ENCODE measurements at places on chromosomes 11 and 22.

- DNase-seq: no peak
Observed at GRCh38 chr22:50718352-50718709, 19.7 kb upstream of the ACR start.

- no peak for DNase-seq
Observed at GRCh38 chr11:75398906-75399305, 412 bp upstream of the RPS3 start.

GRCh38 chr11:60899046-60899936, 7.1 kb downstream of the PRPF19 start:
- DNase-seq: no peak

- DNase-seq: no peak
Observed at GRCh38 chr11:62556875-62557631, 10.4 kb upstream of the AHNAK start.

DNA sequence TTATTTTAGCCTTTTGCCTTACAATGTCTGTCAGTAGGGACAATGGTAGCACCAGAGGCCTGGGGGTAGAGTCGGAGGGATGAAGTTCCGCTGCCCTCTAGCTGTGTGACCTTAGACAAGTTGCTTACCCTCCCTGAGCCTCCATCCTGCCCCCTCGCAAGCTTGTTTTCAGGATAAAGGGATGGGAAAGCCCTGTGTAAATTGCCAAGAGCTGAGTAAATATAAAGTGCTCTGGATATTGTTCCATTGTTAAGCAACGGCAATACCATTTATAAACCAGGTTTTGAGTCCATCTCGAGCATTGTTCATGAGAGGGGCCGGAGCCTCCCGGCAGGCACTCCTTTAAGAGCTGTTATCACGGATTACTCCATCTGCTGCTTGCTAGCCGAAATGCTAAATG, 72.9 kb downstream of the ZBTB16 start:
- no peak for DNase-seq

- DNase-seq: no peak
Observed at GRCh38 chr11:83249972-83250593, 36.1 kb downstream of the CCDC90B start.

DNA sequence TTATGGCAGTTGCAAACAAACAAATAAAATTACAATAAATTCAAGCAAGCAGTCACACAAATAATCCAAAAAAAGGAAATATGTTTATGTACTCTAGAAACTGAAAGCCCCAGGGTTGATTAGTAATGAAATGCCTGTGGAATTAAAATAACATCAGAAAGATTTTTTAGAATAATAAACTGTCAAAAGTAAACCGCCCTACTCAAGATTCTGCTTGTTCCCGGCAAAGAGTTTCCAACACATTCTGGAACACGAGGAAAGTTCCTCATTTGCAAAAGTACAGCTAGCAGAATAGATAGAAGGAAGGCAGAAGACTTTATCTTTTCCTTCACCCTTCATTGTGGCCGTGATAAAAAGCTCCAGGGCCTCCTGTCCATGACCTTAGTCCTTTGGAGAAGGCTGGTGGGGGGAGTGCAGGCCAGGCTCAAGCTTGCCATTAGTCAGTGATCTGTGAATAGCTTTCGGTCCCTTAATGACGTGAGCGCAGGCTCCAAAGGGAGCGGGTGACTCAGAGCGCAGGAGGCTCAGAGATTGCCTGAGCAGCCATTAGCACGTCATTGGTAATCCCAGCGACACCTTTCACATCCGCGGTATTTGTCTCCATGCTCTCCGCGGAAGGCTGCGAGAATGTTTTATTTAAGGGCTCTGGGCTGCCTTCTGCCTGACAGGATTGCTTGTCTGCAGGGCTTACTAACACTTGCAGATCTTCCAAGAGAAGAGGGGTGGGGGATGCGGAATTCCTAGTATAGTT, 458.3 kb downstream of the METTL15 start:
- no peak for DNase-seq

DNA sequence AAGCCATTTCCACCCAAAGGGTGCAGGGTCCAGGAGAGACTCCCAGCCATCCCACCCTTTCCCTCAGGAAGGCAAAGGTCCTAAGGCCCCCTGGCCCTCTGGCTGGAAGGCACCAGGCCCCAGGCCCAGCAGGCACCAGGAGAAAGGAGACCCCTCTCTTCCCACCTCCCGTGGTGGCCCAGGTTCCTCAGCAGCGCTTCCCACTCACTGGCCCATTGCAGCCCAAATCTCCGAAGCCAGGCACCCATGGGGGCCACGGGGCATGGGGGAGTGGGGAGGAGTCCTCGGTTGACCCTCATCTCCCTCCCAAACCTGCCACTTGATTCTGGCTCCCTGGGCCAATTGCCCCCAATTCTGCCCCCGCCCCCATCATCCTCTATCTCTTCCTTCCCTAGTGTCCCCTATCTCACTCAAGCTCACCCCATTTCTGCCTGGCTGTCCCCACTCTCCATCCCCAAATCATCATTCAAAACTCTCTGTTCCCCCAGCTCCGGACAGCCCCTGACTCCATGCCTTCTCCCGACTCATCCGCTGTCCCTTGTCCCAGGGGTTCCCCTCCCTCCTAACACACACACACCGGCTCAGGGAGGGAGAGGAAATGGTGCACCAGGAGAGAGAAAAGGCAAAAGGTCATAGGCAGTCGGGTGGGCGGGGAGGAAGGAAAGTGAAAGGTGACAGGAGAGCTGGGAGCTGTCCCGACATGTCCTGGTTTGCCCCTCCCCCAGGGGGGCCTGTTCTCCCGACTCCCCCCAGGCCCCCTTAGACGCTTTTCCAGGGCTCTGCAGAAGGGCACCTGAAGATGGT, 1.2 kb downstream of the LIF start:
- no peak for DNase-seq

DNA sequence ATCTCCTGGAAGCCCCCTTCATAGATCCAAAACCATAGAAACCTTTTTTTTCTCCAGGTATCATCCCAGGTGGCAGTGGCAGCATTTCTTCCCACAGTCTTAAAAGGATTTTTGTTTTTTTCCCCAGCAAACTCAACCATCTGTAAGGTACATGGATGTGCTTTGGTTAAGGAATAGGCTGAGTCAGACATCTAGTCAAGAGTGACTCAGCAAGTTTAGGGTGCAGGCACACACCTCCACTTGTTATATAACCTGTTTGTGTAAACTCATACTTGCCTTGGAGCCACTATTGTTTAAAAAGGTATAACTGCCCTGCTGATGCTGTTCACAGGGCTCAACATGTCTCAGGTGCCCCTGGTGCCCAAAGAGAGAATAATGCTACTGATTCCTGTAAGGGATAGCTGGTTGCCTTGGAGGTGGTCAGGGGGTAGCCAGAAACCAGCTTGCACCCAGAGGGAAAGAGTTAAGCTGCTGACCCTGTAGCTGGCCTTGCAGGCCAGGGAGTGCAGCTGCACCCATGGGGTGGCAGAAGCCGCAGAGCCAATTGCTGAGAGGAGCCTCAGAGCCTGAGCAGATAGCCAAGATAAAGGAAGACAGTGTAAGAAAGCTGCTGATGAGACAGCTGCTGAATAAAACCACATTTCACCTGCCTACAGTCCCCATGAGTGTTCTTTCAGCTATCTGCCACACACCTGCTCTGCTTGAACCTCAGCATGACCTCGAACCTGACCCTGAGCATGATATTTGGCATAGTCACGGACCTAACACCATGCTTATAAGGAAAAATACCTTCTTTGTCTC, 1726.1 kb upstream of the RAG2 start:
- no peak for DNase-seq

DNA sequence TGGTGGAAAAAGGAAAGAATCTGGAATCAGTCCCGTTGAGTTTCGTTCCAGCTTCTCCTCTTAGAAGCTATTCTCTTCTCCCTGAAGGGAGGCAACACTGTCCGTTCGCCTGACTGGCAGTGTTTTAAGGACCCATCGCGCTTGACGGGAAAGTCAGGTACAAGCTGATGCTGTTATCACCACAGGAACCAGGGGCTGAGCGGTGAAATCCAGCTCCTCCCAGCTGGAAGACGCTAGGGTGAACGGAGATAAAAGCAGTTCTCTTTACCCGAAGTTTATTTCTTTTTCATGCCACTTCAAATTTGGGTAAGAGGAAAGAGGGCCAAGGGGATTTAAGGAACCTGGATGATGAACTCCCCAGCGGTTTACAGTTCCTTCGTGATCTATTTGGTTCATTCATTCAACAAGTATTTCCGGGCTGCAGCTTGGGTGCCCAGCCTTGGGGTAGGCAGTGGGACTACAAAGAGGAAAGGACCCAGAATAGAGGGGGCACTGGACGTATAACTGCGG, 551 bp upstream of the DEUP1 start:
- no peak for DNase-seq

- no peak for DNase-seq
Observed at GRCh38 chr22:23199159-23199558, 18.9 kb downstream of the BCR start.

- DNase-seq: no peak
Observed at GRCh38 chr11:35387111-35387982, 32.0 kb downstream of the SLC1A2 start.

GRCh38 chr11:28819741-28820140, 711.6 kb downstream of the METTL15 start:
- no peak for DNase-seq

DNA sequence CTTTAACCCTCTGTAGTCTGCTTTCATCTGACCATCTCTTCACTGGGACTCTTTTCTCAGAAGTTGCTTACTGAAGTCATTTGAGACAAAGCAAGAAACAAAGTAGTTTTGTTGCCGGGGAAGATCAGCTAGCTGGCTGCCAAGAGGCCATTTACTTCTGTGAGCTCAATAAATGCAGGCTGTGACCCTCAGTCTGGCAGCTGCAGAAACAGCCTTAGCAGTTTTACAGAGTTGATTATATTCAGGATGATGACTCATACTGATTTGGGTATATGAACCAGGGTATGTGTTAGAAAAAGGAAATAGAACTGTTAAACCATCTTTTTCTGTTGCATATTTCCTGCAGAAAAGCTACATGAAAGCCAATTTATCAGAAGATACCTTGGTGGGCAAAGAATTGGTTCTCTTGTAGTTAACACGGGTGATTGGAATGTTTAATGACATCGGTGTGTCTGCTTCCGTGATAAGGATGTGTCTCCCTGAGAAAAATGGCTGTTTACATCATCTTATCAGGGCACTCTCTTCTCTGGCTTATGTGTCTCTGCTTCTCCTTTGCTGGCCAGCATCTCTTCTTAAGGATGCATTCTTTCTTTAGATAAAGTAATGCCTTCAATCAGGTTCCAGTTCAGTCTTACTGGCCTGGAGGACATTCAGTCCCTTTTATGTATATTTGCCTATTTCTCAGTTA, 18.5 kb downstream of the FIBIN start:
- DNase-seq: no peak

- no peak for DNase-seq
Observed at GRCh38 chr11:58893899-58894298, 45.4 kb upstream of the GLYATL1 start.

DNA sequence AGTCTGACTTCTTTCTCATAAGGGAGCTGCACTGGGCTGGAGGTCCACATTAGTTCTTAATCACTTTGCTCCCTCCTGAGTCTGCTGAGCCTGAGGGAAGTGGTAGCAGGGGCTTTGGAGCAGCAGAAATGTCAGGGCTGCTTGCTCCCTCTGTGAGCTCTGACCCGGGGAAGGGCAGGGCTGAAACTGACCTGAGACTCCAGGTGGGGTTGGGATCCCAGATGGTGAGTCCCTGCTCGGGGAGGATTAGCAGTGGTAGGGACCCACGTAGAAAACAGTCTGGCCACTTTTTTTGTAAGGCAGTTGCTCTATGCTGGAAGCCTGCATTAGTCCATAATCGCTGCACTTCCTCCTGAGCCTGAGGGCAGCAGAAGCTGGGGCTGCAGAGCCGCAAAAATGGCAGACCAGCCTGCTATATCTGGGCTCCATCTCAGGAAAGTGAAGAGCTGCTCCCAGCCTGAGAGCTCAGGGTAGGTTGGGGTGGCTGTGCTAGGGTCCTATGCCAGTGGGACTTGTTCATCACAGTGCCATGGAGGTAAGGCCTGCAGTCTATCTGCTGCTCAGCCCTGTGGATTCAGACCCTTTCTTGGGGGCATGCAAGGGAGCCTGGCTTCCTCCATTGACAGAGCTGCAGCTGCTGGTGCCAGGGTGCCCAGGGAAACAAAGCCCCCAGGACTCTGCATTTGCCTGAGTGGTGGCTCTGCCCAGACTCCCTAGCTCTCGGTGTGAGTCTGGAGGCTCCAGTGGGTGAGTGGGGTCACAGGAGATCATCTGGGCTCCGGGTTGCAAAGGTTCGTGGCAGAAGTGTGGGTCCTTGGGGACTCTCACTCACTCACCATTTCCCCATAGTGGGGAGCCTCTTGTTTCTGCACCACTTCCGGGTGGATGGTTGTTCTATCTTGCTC, 854.3 kb downstream of the LUZP2 start:
- no peak for DNase-seq

DNA sequence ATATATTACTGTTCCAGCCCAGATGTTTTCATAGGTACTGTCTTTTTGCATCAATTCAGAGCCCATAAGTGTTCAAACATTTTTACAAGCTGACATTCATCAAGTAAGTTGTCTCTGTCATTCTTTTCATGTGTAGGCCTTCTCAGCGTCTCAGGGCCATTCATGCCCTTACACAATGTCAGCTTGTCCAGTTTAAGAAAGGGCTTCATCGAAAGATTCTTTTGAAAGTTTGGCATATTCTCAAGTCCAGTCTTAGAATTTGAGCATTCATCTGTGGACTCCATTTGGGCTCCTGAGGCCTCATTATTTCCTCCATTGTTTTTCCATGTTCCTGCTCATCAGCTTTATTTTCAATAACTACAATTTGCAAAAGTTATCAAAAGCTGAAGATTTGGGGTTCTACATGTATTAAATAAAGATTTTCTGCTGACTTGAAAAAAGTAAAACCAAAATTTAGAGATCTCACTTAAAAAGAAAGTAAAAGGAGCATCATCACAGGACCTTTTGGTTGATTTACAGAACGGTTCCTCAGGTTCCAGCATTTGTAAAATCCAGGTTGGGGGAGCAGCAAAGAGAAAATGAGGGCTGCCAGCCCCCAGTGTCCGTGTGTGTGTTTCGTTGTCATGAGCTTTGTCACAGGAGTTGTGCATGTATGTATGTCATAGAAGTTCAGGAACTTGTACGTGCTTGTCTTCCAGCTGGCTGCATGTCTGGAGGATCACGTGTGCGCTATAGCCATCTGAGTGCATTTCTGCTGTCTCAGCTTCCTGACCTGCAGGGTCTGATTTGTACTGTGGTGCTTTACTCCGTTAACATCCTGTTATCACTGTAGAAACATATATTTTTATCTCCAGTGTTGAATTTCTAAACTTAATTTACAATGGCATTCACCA, 15.6 kb downstream of the MOV10L1 start:
- no peak for DNase-seq

DNA sequence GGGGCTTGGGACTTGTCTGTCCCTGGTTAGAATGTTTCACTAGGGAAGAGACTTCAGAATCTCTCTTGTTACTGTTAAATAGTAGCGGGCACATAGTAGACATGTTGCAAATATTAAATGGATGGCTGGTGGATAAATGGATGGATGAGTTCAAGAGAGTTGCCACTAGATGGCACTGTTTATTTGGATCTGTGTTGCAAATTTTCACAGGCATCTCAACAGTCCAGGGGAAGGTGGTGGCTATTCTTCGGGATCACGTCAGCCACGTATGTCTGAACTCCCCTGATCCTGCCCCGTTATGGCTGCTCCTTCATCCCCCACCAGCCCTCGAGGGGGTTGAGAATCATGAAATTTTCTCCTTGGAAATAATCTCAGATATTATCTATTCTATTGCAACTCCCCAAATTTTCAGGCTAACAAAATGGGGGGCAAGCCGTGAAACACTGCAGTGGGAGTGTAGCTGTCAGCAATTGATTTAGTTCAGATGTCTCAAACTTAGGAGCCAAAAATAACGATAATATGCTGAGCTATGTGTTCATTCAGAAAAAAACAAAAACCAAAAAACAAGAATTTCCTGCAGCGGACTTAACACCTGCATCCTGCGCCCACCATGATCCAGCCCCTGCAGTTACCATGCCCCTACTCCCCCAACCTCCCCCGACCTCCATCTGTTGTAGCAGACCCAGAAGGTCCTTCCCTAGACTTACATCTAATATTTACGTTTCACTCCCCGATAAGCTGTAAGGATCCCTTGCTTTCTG, 29.1 kb upstream of the BIRC3 start:
- no peak for DNase-seq

Data from stimulated activated CD8-positive, alpha-beta memory T cell treated with anti-CD3 and anti-CD28 coated beads, Interleukin-12 subunit alpha, Interleukin-12 subunit beta, amount 100 ng/mL, for 1 hour (primary cell).